CD4-positive, alpha-beta memory T cell (primary cell): ENCODE measurements at places on chromosomes 5 and 9.

GRCh38 chr9:922171-922570 is 54.3 kb upstream of the DMRT3 start:
- no peak for DNase-seq

- no peak for DNase-seq
These were observed 182.7 kb downstream of the GNAQ start for GRCh38 chr9:77848897-77849296.

DNA sequence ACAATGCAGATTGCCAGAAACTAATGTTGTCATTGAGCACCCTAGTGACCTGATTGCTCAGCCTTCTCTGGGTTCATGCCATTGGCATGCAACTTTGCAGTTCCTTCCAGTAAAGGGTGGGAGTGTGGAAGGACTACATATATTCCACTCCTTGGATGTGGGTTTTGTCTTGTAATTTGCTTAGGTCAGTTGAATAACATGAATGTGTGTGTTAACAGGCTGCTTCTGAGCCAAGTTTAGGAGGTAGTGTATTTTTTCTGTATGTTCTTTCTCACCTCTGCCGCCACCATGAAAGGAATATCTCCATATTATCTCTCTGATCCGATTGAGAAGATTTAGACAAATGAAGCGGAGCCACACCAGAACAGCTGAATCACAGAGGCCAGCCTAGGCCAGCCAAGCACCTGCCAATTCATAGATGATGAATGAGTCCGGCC is 1929.6 kb upstream of the CDH6 start:
- no peak for DNase-seq

DNA sequence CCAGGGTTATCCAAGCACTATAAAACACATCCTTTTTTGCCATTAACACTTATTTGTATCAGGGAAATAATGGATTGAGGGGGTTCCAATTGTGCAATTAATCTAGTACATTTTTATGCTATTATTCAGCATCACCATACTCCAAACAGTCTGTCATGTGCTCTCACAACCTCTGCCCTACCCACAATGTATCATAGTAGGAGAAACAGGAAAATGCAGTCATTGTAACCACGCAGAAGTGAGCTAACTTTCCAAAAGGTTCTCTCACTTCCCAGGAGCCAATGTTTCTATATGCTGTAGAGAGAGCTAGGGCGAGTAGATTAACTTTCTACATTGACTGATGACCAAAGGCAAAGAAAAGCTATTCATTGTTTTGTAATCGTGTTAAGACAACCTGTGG is 29.8 kb downstream of the DAB2 start:
- no peak for DNase-seq

DNA sequence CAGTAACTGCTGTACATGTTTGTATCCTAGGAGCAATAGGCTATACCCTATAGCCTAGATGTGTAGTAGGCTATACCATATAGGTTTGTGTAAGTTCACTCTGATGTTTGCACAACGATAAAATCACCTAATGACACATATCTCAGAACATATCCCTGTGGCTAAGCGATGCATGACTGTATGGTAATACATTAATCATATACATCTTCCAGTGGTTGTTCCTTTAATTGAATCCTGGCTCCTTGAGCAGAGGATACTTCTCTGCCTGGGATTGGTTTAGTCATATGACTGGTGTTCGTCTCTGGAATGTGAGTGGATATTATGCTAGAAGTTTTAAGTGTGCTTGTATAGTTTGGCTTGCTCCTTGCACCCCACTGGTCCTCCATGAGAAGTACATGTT is 425.8 kb downstream of the MAN2A1 start:
- no peak for DNase-seq
